ENCODE measurements at places on chromosomes 13 and 19. TPM values are rescaled to one million over a fixed set of nuclear protein-coding genes. Genes with fewer than 3 reads are reported as not detected.
A peak's percentile ranks its signal among the peaks of the same experiment; 100 is the strongest.

- H3K27ac ChIP-seq = peak overlapping the region; percentile 98
- peaks cover 55% of the 10 kb centered on the region for H3K4me1 ChIP-seq
- H3K36me3 ChIP-seq = peaks cover 26% of the 10 kb centered on the region
- peak; percentile 75 for DNase-seq
- no peaks in the 10 kb centered on the region for H3K27me3 ChIP-seq
Measured at GRCh38 chr13:40664350-40665125, 1.9 kb downstream of the FOXO1 start.

Gene CEACAM19
- total RNA-seq = 0.34 TPM

- H3K36me3 ChIP-seq = no peaks in the 10 kb centered on the region
- H3K27ac ChIP-seq = peak overlapping the region; percentile 64
- DNase-seq = peak; percentile 51
- H3K27me3 ChIP-seq = peaks cover 2% of the 10 kb centered on the region
Measured at GRCh38 chr19:51114087-51114729, 6.0 kb upstream of the CTU1 start.

Gene ZNF575
- 3.4 TPM for total RNA-seq

DNA sequence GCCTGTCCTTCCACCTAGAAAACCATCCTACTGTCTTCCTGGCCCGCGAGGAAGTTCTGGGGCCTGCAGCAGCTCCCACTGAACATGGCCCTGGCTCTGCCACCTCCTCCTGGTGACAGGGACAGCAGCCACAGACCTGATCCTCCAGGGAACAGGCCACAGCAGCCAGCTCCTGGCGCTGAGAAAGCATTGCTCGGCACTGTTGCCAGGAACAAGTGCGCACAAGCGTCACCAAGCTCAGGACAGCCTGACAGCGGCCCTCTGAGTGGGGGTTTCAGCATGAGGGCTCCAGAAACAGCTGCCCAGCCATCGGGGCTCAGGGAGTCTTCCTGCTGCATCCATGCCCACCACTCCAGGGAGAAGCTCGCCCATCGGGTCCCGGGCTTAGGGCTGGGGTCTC lies 21.9 kb downstream of the AP3D1 start:
- no peaks in the 10 kb centered on the region for H3K27me3 ChIP-seq
- peaks cover 25% of the 10 kb centered on the region for H3K36me3 ChIP-seq
- DNase-seq = no peak
- no peak overlapping the region for H3K27ac ChIP-seq
- H3K4me3 ChIP-seq = no peak overlapping the region
- no peaks in the 10 kb centered on the region for H3K4me1 ChIP-seq

DNA sequence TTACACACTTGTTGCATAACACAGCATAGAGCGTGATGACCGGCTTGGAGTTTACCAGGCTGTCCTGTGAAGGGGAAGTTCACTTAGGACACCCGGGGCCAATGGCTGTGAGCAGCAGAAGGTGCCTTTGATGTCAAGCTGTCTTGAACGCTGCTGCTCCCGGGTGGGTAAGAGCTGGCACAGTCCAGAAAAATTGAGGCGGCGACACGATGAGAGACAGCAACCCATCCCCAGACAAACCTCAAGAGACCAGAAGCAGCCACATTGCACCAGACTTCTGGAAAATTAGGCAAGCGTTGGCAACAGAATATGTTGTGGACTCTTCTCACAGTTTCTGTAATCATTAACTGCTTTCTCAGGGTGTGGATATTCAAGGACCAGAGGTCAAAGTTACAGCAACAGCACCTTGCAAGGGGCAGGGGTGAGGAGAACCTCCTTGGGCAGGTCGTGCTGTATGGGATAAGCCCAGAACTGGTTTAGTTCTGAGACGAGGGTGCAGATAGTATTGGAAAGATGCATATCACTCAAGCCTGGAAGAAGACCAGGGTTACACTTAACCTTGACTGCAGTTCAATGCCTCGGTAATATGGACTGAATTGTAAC lies 10.1 kb downstream of the NFILZ start:
- peaks cover 18% of the 10 kb centered on the region for H3K27me3 ChIP-seq
- no peak overlapping the region for H3K4me3 ChIP-seq
- H3K27ac ChIP-seq = no peak overlapping the region

DNA sequence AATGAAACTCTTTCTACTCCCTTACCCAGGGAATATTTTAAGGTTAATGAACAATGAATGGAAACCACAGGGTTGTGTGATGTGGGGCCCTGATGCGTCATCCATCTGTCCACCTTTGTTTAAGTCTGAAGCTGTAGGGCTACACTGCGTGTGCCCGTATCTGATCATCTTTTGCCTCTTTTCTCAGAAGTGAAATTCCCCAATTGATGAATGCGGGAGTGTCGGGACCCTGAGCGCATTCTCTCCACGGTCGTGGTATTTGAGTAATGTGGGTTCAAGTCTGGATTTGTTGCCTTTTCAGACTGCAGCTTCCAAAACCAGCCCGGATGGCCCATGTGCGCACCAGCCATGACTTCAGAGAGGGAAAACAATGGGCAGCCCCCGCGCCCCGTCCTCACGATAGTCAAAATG lies 112.3 kb downstream of the COL4A2 start:
- H3K4me3 ChIP-seq = no peak overlapping the region
- H3K4me1 ChIP-seq = peaks cover 15% of the 10 kb centered on the region
- H3K27me3 ChIP-seq = peaks cover 74% of the 10 kb centered on the region
- DNase-seq = no peak
- H3K27ac ChIP-seq = no peak overlapping the region
- H3K36me3 ChIP-seq = no peaks in the 10 kb centered on the region

GRCh38 chr13:113802761-113803160 lies 43.7 kb downstream of the TMEM255B start:
- H3K4me1 ChIP-seq = no peaks in the 10 kb centered on the region
- no peaks in the 10 kb centered on the region for H3K27me3 ChIP-seq
- no peak for DNase-seq
- no peaks in the 10 kb centered on the region for H3K36me3 ChIP-seq

DNA sequence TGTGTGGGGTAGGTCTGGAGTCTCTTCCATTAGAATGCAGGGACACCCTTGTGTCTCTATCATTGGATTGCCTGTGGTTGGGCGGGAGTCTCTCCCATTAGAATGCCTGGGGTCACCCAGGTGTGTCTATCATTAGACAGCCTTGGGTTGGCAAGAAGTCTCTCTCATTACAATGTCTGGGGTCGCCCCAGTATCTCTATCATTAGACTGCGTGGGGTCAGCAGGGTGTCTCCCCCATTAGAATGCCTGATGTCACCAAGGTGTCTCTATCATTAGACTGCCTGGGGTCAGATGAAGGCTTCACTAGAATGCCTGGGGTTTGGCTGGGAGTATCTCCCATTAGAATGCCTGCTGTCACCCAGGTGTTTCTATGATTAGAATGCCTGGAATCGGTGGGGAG lies 1539.0 kb downstream of the UQCRFS1 start:
- H3K27me3 ChIP-seq = no peaks in the 10 kb centered on the region
- H3K4me3 ChIP-seq = no peak overlapping the region
- no peak overlapping the region for H3K27ac ChIP-seq
- DNase-seq = no peak
- no peaks in the 10 kb centered on the region for H3K4me1 ChIP-seq

DNA sequence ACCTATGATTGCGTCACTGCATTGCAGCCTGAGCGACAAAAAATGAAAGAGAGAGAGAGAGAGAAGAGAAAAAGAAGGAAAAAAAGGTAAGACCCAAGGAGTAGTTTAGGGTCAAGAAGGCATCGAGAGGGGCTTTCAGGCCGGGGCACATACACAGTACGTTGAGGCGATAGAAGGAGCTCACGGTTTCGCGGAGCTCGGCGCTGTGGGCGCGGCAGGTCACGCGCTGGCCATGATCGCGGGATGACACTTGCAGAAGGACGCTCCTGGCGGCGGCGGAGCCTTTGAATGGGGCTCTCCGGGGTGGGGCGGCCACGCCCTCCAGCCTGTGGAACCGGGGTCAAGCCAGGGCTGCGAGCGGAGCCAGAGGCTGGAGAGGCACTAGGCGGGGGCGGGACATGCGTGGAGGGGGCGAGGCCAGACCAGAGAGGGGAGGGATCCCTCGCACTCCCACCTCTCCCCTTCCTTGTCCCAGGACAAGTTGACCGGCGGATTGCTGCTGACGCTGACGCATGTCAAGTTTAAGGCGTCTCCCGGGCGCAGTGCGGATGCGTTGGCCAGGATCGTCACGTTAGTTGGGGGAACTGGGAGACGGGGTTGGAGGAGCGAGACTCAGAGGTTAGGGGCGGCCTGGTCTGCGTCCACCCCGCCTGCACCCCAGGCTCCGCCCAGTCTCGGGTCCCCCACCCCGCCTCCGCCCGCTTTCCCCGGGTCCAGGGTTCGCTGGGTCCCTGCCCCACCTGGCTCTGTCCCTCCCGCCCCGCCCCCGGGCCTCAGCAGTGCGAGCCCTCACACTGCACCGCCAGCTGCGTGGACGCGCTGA lies 6.9 kb downstream of the NPHS1 start:
- peak; percentile 26 for DNase-seq
- peaks cover 15% of the 10 kb centered on the region for H3K4me1 ChIP-seq
- H3K4me3 ChIP-seq = peak overlapping the region; percentile 30

DNA sequence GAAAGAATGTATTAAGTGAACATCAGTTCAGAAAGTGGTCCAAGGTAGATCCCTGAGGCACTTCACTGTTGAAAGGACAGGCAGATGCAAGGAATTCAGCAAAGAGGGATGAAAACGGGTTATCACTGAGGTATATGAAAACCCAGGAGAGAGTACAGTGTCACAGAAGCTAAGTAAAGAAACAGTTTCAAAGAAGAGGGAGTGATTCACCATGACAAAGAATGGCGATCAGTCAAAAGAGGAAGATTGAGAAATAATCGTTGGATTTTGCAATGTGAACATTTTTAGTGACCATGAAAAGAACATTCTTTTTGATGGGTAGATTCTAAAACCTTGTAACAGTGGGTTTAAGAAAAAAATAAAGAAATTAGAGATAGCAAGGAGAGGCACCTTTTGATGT lies 99.3 kb downstream of the EPSTI1 start:
- H3K4me1 ChIP-seq = no peaks in the 10 kb centered on the region
- peaks cover 35% of the 10 kb centered on the region for H3K36me3 ChIP-seq
- H3K27ac ChIP-seq = no peak overlapping the region
- H3K4me3 ChIP-seq = no peak overlapping the region
- no peaks in the 10 kb centered on the region for H3K27me3 ChIP-seq

GRCh38 chr19:31268751-31269383 lies 80.4 kb downstream of the TSHZ3 start:
- DNase-seq = no peak
- H3K27me3 ChIP-seq = no peaks in the 10 kb centered on the region
- no peaks in the 10 kb centered on the region for H3K36me3 ChIP-seq
- no peak overlapping the region for H3K27ac ChIP-seq
- H3K4me1 ChIP-seq = no peaks in the 10 kb centered on the region
- no peak overlapping the region for H3K4me3 ChIP-seq

GRCh38 chr13:27679896-27680295 lies 58.2 kb downstream of the POLR1D start:
- H3K36me3 ChIP-seq = no peaks in the 10 kb centered on the region
- peaks cover 21% of the 10 kb centered on the region for H3K27me3 ChIP-seq
- no peak overlapping the region for H3K4me3 ChIP-seq
- no peak overlapping the region for H3K27ac ChIP-seq
- H3K4me1 ChIP-seq = no peaks in the 10 kb centered on the region
- no peak for DNase-seq

Gene BRSK1
- total RNA-seq = 7.5 TPM

- no peak for DNase-seq
- no peaks in the 10 kb centered on the region for H3K27me3 ChIP-seq
- no peaks in the 10 kb centered on the region for H3K36me3 ChIP-seq
- no peaks in the 10 kb centered on the region for H3K4me1 ChIP-seq
- H3K27ac ChIP-seq = no peak overlapping the region
Measured at GRCh38 chr13:87153371-87153770, 517.8 kb upstream of the SLITRK5 start.

Gene RNF113B
- total RNA-seq = not detected

- H3K4me3 ChIP-seq = no peak overlapping the region
- H3K27me3 ChIP-seq = peaks cover 2% of the 10 kb centered on the region
- H3K36me3 ChIP-seq = peaks cover 8% of the 10 kb centered on the region
- H3K4me1 ChIP-seq = peaks cover 27% of the 10 kb centered on the region
Measured at GRCh38 chr13:45300190-45300985, 40.6 kb downstream of the TPT1 start.

DNA sequence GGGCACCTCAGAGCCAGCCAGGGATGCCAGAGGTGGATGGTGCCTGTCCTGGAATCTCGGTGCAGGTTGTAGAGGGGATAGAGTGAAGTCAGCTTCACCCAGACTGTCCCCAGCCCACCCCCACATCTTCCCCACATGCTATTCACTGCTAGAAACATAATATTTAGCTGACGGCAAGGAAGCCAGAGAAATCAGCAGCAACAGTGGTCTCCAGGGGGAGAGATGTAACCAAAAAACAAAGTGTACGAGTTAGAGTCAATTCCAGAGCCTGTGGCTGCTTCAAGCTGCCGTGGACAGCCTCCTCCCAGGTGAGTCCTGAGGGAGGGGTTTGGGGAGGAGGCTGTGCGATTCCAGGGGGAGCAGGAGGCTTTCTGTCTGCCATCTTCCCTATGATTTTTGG lies 97.6 kb downstream of the ZNF536 start:
- no peak overlapping the region for H3K27ac ChIP-seq
- H3K4me1 ChIP-seq = no peaks in the 10 kb centered on the region
- no peaks in the 10 kb centered on the region for H3K36me3 ChIP-seq
- no peak overlapping the region for H3K4me3 ChIP-seq
- no peak for DNase-seq
